Stimulated activated CD4-positive, alpha-beta T cell treated with anti-CD3 and anti-CD28 coated beads, TNF-alpha, amount 100 ng/mL, for 24 hours (primary cell): ENCODE measurements at places on chromosomes 5 and 9.

DNA sequence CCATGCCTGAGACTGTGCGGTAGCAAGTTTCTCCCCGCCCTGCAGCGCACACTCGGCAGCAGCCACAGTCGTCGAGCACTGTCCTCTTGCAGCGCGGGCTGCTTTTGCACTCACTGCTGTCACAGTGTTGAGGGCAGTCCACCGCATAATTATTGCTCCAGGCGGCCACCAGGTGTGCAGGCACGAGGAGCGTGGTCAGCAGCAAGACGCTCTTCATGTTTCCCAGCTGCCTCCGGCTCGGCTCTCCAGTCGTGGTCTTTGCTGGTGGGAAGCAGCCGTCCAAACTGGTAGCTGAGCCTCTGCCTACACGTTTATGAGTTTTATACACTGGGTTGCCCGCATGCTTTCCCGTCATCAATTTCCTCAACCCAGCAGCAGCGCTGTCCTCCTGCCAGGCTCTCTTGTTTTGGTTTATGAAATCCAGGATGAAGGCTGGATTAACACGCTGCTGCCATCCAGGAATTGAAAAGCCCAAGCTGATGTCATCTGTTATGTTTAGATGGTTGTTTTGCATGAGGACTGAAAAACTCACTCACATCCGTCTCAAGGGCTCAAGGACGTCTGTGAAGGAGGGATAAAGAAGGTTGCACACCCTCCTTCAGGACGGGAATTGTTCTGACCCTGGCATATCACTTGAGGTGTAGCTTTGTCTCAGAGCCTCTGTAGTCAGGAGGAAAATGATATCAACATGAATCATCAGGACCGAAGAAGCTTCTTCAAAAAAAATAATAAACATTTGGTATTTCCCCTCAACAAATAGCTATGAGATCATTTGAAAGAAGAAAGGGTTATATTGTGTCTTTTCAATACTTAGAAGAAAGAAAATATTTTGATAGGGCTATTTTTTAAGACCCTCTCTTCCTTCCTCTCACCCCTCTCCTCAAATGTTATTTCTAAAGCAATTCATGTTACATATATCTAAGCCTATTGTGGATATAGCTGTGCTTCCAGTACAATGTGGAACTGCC, at the start of gene ESM1:
TSS of gene ESM1 (minus strand) at position 293 of the 968 bp plus-strand sequence. CDS start at position 217, 76 bp downstream.
- DNase-seq, result no peak

DNA sequence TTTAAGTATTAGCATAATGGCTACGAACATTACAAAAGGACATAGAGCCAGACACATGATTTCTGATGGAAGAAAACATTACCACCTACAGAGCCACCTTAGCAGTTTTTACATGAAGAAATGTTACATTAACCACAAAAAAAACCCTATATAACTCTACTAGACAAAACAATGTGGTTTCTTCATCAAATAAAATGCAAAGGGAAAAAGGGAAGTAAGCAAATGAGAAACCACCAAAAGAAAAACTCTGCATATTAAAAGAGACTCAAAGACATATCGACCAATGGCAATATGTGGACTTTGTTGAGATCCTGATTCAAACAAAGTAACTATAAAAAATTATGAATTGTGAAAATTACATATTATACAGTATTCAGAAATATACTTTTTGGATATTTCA, 132.7 kb downstream of the TSSK1B start:
- no peak for DNase-seq

- no peak for DNase-seq
Measured at GRCh38 chr9:127555840-127556820, 55.9 kb upstream of the STXBP1 start.

DNA sequence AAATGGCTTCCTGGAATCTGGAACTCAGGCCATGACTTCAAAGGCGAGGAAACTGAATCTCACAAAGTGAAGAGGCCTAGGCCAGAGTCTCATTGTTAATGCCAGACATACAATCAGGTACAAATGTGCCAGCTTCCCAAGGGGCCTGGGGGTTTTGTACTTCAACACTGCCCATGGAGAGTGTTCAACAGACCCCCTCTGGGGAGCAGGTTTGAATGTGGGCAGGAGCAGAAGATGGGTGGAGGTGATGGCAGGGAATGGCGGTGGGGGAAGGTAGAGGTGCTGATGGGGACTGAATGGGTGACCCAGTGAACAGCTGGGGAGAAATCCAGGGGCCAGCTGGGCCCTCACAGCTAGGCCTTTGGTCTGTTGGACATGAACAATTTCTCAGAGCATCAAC, 12.0 kb downstream of the FOXI1 start:
- no peak for DNase-seq

DNA sequence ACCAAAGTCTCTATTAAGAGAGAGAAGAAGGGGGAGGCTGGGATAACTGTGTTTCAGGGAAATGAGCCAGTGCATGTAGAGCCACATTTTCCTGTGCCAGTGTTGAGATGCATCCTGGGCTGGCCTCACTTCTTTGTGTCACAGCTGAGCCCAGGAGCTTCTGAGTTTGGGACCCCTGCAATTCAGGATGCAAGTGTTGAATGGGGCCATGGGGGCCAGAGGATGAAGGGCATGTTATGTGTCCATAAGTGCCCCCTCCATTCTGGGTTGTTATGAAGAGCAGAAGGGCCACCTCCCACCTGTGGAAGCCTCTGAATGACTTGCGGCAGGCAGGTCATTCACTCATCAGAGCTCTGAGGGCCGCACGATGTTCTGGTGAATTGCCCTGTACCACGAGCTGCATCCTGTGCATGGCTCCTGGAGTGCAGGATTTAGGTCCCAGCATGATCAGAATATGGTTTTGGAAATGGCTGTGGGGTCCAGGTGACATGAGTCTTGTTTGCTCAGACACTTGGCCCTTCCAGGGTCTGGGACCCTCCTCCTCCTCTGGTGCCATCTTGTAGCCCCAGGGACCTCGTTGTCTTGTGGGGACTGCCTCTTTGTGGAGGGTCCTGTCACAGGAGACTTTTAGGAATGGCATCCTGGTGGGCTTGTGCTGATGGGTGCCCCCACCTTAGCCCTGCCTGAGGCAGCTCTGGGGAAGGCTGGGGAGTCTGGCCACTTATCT, 115.4 kb upstream of the PITX1 start:
- no peak for DNase-seq

- DNase-seq, result no peak
Measured at GRCh38 chr9:71924576-71924975, 13.1 kb downstream of the C9orf85 start.

GRCh38 chr9:131422241-131422792, 28.4 kb downstream of the PRRC2B start:
- no peak for DNase-seq

- no peak for DNase-seq
Measured at GRCh38 chr5:90113108-90113507, 296.4 kb downstream of the CETN3 start.

GRCh38 chr5:142935014-142935413, 164.8 kb downstream of the ARHGAP26 start:
- no peak for DNase-seq

- DNase-seq, result peak; percentile 60
Measured at GRCh38 chr9:137453643-137454081, 5.5 kb downstream of the NSMF start.

DNA sequence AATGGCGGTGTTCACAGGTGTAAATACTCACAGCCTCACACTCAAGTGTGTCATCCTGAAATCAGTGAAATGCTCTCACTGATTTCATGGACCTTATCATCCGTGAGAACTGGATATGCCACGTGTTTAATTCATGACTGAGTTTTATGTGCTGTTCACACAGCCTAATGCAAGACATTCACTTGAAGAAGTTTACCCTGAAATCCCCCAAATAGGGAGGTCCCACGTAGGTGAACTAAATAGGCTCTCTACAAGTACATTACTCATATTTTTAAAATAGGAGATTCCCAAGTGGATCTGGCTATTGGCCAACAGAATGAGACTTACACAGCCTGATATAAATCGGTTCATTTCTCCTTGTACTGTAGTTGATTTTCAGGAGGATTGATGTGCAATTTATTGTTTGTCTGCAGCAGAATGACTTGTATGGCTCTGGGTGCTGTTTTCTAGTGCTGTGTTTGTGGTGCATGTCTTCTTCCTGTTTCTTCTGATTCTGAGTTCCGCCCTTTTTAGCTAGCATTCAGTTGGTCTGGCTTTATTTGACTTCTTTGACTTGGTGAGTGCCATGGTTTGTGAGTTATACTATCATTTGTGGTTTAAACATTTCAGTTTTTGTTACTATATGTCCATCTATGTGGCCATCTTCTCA, 25.1 kb downstream of the TRIO start:
- no peak for DNase-seq

GRCh38 chr5:164784230-164784629, 1278.8 kb downstream of the MAT2B start:
- no peak for DNase-seq

DNA sequence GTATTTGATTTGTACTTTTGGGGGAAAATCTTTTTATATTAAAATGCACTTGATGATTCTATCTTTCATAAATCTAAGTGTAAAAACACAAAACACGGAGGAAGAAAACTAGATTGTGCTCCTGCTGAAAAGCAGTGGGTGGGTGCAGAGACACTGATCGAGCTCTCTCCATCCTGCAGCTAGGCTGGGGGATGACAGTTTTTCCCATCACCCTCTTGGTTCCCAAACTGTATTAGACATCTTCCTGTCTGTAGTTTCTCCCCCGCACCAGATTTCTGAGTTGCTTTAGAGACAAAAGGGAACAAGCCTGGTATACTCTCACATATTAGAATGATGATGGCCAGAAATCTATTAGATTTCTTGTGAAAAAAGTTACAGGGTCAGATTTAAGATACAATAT, 99.6 kb downstream of the FAM114A2 start:
- DNase-seq, result no peak

- no peak for DNase-seq
Measured at GRCh38 chr5:60297658-60298057, 402.3 kb downstream of the DEPDC1B start.

- DNase-seq, result no peak
Measured at GRCh38 chr5:2148312-2149194, 265.8 kb upstream of the IRX4 start.

- DNase-seq, result no peak
Measured at GRCh38 chr9:9112001-9112720, 1312.6 kb upstream of the DMAC1 start.

DNA sequence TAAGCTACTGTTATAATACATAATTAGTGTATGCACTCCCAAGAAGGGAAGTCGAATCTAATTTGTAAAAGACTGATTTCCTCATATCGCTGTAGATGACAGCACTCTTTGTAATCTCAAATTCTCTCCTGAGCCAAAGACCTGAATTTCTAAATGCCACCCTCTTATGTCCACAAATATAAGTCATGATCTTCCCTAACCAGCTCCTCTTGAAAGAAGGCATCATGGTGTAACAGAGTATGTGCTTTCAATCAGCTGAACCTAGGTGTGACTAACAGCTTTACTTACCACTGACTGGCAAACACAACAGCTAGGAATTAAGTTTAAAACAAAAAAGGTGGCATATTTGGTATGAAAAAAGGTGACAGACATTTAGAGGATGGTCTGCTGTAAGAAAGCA, 34.0 kb upstream of the CTNNAL1 start:
- DNase-seq, result no peak
